ENCODE measurements at places on chromosomes 2 and 18. TPM values are rescaled to one million over a fixed set of nuclear protein-coding genes. Genes with fewer than 3 reads are reported as not detected.

MORN2 gene
- 13.1 TPM for total RNA-seq

LYPD6 gene
- total RNA-seq: 0.90 TPM

PUM2 gene
- 35.6 TPM for total RNA-seq

PNKD gene
- total RNA-seq: 22.2 TPM

POTEC gene
- total RNA-seq: not detected

EML6 gene
- total RNA-seq: 0.18 TPM

GCA gene
- 3.6 TPM for total RNA-seq

SP9 gene
- total RNA-seq: not detected

KLHL30 gene
- total RNA-seq: under 0.01 TPM

CIB4 gene
- not detected for total RNA-seq

OTX1 gene
- total RNA-seq: not detected

NEU2 gene
- not detected for total RNA-seq

Data from IMR-90 (cell line).